ENCODE measurements at places on chromosomes 11 and 22. TPM values are rescaled to one million over a fixed set of nuclear protein-coding genes. Genes with fewer than 3 reads are reported as not detected.

The DNAJB7 gene
- polyA plus RNA-seq, result not detected

GRCh38 chr11:57597461-57597915, at the start of gene SERPING1:
TSS of gene SERPING1 (plus strand) at chr11:57597685. CDS start at chr11:57598271, 586 bp downstream.
- no peak for DNase-seq

DNA sequence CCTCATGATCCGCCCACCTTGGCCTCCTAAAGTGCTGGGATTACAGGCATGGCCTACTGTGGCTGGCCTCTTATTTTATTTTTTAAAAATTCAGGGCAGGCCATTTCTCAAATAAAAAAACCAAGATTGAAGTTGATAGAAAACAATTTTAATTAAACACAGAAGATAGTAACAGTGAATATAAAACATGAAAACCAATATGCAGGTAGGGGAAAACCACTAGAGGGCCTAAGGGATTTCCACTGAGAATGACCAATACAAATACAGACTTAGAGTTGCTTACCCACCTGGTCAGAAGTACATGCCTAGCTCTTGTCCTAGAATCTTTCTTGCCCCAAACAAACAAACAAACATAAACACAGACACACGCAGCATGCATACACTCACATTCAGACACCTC, 1.7 kb upstream of the RTCB start:
- DNase-seq, result peak; percentile 34

- DNase-seq, result no peak
These were observed 50.1 kb downstream of the DDX6 start for GRCh38 chr11:118740892-118741291.

DNA sequence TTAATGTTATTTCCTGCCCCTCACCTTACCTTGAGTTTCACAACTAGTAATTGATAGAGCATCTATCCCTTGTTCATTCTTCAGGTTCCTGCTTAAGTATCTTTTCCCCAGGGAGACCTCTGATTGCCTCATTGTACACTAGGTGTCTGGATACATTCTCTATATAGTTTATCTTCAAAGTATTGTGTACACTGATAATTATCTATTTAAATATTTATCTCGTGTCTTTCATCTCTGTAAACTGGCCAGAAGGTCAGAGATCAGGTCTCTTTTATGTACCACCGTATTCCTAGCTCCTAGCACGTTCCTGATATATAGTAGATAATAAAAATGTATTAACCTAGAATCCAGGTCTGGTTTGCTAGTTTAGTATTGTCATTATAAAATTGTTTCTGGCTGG, 6.4 kb downstream of the TMEM126B start:
- DNase-seq, result no peak

- no peak for DNase-seq
These were observed 416.3 kb downstream of the AASDHPPT start for GRCh38 chr11:106493751-106494150.
